ENCODE measurements at places on chromosomes 12 and 14.

DNA sequence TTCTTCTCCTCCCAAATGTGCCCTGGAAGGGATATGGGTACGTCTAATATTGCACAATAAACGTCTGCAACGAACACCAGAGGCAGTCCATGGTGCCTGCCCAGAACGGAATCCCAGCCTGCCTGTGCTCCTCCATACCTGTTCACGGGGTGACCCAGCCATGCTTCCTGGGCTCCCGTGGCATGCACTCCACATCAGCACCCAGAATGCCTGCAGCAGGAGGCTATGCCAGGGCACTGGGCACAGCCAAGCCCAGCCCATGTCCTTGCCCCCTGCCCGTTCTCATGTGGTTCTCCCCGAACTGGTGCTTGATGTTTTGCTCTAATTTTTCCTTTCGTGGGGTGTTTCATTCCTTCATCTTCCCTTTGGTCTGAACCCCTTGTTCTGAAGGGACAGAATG lies 404.3 kb downstream of the BCL11B start:
- DNase-seq, result no peak

DNA sequence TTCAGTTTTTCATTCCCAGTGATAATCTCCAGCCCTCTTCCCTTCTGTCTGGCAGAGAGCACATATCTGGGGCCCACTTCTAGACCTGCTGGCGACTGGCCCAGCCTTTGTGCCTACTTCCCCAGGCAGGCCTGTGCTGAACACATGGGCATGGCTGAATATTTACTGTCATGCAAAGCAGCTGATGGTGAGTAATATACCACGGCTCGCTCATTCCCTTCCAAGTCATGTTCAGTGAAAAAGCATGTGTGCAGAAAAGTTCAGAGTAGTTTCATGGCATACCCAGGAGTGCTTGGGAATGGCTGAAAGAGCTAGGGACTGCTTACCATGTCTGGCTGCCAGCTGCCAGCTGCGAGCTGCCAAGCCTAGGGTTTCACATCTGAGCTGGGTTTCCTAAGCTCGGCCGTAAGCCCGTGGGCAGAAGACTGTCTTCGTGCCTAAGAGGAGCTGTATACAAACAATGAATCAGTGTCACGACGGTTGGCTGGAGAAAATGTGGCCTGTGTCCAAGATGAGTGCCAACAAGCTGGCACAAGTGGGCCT lies 179.9 kb upstream of the PELI2 start:
- no peak for DNase-seq

GRCh38 chr14:72657214-72657921 lies 236.5 kb downstream of the DPF3 start:
- DNase-seq, result no peak

- DNase-seq, result no peak
Observed at GRCh38 chr12:110029290-110029815, 19.0 kb downstream of the C12orf76 start.

- DNase-seq, result no peak
Observed at GRCh38 chr12:51017452-51017851, 8.7 kb downstream of the SLC11A2 start.

DNA sequence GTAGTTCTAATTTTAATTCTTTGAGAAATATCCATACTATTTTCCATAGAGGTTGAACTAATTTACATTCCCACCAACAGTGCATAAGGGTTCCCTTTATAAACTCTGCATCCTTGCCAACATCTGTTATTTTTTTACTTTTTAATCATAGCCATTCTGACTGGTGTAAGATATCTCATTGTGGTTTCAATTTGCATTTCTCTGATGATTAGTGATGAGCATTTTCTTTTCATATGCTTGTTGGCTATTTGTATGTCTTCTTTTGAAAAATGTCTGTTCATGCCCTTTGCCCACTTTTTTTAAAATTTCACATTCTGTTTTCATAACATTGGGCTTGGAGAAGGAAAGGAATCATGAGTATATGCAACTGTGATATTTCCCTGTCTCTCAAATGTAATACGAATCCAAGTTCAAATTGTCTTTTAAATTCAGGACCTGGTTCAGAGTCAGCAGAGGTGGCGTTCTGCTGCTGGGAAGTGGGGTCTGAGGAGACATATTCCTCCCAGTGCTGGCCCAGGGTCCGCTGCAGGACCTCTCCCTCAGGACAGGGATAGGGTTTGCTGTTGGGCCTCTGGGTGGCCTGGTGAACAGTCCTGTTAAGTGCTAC lies 81.2 kb upstream of the ETV6 start:
- DNase-seq, result no peak

DNA sequence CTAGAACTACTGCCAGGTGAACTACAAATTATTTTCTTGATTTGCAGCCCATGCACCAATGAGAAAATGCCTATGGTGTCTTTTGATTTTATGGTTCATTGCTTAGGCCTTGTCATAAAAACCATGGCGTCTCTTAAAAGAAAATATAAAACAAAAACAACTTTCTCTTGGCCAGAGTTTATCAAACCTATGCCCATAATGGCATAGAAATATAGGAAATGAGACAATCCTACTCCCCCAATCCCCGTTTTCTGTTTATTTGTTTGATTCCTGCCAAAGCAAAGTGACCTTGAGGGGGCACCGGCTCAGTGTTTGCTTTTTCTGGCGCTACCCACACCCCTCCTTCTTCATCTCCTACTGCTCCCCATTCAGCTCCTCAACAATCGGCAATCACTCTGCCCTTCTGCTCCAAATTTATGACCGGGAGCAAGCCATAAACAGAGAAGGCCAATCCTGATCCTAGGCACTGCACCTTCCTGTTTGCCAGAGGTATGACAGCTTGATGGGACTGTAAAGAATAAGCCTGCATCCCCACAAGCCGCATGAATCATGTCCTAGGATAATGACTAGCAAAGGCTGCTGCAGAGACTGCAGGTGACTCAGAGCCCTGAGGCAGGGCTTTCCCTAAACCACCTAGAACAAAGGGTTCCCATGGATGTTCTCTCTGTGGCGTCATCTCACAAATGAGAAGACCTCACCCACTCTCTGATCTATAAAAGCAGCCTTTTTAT lies 874.9 kb downstream of the NRXN3 start:
- no peak for DNase-seq

DNA sequence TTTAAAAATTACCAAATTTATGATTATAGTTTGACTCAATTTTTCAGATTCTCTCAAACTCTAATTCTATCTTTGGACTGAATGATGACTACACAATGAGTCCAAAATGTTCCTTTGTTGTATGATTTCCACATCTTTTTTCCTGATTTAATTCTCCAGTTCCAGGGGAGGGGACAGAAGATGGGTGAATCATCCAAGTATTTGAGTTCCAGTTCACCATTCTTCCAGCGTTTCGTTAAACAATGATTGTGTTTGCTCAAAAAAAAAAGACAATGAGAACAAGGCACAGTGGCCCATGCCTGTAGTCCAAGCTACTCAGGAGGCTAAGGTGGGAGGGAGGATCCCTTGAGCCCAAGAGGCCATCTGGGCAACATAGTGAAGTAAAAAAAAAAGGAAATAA lies 23.8 kb downstream of the BAZ1A start:
- DNase-seq, result no peak

DNA sequence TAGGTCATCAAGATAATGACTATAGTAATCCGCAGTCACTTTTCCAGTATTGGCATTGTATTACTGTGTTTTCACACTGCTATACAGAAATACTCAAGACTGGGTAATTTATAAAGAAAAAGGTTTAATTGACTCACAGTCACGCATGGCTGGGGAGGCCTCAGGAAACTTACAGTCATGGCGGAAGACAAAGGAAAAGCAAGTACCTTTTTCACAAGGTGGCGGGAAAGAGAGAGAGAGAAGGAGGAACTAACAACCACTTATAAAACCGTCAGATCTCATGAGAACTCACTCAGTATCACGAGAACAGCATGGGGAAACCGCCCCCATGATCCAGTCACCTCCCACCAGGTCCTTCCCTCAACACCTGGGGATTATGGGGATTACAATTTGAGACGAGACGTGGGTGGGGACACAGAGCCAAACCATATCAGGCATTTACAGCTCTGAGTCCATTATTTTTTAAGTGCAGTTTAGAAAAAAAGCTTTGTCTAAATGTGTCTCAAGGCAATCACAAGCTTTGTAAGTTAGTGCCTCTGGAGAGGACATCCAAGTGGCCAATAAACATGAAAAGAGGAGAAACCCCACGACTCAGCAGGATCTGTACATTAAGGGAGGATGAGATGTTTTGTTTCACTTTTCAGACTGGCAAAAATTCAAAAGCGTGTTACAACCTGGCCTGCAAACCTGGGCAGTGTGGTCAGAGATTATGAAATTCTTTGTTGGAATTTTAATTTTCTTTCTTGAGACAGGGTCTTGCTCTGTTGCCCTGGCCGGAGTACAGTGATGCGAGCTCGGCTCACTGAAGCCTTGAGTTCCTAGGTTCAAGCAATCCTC lies 82.0 kb downstream of the DNAH10 start:
- no peak for DNase-seq

DNA sequence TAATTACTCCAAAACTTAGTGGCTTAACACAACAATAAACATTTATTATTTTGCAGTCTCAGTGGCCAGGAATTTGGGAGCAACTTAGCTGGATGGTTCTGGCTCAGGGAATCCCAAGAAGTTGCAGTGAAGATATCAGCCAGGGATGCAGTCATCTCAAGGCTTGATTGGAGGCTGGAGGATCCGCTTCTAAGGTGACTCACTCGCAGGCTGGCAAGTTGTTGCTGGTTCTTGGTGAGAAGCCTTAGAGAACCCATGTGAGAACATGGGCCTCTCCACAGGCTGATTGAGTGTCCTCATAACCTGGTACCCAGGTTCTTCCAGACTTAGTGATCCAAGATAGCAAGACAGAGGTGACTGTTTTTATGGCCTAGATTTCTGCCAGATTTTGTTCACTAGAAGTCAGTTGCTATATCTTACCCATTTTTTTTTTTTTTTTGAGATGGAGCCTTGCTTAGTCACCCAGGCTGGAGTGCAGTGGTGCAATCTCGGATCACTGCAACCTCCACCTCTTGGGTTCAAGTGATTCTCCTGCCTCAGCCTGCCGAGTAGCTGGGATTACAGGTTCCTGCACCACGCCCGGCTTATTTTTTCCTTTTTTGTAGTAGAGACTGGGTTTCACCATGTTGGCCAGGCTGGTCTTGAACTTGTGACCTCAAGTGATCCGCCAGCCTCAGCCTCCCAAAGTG lies 32.5 kb downstream of the BRMS1L start:
- no peak for DNase-seq

- DNase-seq, result no peak
Observed at GRCh38 chr14:64324461-64324860, 30.3 kb upstream of the ESR2 start.
